ENCODE measurements at places on chromosomes 11 and 22. TPM values are rescaled to one million over a fixed set of nuclear protein-coding genes. Genes with fewer than 3 reads are reported as not detected.

MS4A6E gene
- not detected for total RNA-seq

IFITM10 gene
- total RNA-seq: 1.6 TPM

WT1 gene
- 3.6 TPM for total RNA-seq

CDHR5 gene
- not detected for total RNA-seq

SMIM35 gene
- not detected for total RNA-seq

LRRC56 gene
- total RNA-seq: 0.49 TPM

GGT5 gene
- 255 TPM for total RNA-seq

All from cardiac ventricle fibroblast (primary cell).